ENCODE measurements at places on chromosomes 7 and 10. TPM values are rescaled to one million over a fixed set of nuclear protein-coding genes. Genes with fewer than 3 reads are reported as not detected.

Gene TSPAN12
- total RNA-seq: 1.5 TPM

Gene CFAP70
- 1.3 TPM for total RNA-seq

Gene CYP3A7
- 37.8 TPM for total RNA-seq

Gene CD36
- total RNA-seq: 41.0 TPM

Gene CCL24
- total RNA-seq: not detected

- DNase-seq: peak; percentile 58
These were observed 104.4 kb downstream of the CH25H start for GRCh38 chr10:89102735-89103134.

DNA sequence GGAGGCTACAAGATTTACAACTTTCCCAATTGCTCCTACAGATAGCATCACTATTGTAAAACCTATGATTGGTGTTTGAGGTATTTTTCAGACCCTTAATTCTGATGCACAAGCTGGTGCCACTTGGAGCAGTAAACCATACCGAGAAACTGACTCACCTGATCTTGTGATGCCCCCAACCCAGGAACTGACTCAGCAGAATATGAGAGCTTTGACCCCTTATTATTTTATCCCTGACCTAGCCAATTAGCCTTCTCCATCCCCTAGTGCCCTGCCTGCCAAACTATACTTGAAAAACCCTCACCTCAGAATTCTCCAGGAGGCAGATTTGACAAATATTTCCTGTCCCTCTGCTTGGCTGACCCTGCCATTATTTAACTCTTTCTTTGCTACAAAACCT is 585.9 kb upstream of the GHITM start:
- no peak for DNase-seq

DNA sequence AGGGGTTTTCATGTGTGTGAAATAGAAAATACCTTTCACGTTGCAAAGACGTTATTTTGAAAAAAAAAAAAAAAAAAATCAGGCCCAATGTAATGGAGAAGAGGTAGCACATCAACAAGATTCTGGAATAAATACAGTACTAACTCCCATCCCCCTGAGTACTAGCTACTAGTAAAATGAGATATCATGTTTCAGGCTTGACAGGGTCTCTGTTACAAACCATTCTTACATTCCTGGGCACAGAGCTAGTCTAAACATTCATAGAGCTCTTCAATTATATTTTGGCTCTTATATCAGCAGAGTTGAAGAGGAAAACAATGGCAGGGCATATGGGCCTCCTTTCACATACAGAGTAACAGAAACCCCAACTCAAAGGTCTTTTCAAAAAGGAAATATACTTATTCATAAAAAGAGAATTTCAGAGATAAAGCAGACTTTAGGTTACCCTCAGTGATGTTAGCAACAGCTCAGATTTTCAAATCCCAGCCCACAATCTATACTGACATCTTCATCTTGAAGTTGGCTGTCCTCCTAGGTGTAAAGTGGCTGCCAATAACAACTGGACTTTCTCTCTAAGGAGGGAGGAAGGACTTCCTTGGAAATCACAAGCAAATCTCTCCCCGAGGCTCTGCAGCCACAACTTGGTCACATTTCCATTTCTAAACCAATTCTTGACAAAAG is 18.6 kb downstream of the C7orf33 start:
- DNase-seq: peak; percentile 64

GRCh38 chr10:7507887-7508726 is 97.3 kb upstream of the SFMBT2 start:
- DNase-seq: no peak

DNA sequence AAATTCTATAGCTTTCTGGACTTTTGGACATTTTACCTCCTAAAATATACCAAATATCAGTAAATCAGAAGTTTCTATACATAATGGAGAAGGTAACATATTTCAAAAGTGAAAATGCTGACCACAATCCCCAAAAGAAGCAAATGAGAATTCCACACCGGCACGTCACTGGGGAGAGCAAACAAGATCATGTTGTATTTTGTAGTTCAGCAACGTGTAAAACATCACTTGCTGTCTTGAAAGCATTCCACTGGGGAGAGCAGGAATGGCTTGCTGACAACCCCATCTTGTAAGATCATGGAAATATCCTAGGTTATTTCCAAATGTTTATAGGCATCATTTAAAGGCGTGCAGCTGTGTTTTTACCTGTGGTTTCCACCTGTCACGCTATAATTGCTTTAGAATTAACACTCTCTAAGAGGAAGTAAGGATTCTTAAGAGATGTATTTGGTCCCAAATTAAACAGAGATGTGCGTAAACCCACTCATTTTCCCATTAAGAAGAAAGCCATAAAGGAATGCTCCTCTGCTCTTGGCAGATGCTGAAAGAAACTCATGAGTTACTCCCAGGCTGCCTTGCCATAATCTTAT is 397.1 kb upstream of the POT1 start:
- peak; percentile 5 for DNase-seq

DNA sequence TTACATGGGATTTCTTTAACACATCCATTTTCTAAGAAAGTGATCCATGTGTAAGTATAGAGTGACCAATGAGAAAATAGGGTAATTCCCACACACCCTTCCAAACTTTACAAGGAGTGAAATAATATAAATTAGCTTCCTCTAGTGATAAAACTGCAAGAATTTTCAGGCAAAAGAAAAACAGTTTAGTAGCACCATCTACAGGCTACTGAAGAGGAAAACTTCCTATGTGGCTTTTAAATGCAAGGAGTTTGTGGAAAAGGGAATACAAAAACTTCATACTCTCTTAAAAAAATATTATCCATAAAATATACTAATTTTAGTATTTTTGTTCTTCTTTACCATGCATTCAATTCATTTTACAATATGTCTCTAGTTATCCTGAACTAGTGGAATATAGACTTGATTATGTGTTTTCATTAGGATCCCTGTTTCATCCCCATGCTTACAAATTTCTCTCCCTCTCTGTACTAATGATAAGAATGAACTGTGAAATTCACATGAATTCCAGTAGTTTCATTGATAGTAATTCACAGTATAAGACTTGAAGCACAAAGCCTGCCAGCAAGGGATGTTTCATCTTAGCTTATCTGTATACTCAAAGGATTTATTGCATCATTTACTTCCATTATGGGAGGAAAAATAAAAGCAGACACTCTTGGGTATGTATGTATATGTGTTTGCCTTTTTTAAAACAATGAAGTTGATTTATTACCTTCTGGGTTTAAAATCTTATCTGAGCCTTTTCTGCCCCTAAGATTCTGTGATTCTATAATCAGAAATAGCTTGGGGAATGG is 442.9 kb downstream of the AUTS2 start:
- peak; percentile 59 for DNase-seq

DNA sequence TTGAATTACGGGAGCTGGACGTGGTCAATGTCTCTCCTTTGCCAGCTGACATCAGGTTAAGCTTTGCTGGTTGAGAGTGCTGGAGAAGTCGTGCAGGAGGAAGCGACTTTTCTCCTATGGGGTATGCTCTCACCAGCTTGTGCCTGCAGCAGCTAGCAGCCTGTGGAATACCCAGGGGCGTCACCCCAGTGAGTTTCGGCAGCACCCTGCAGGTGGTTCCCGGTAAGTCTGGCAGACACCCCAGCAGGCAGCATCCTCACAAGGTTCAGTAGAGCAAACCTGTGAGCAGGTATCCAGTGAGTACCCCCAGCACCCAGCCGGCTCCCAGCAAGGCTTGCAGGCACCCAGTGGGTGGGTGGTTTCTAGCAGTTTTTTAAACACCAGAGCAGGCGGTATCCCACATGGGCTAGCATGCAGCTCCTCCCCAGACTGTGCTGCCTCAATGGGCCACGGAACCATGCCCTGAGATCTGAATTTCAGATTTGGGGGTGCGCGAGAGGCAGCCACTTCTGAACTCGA is 74.8 kb upstream of the SVIL start:
- DNase-seq: no peak

DNA sequence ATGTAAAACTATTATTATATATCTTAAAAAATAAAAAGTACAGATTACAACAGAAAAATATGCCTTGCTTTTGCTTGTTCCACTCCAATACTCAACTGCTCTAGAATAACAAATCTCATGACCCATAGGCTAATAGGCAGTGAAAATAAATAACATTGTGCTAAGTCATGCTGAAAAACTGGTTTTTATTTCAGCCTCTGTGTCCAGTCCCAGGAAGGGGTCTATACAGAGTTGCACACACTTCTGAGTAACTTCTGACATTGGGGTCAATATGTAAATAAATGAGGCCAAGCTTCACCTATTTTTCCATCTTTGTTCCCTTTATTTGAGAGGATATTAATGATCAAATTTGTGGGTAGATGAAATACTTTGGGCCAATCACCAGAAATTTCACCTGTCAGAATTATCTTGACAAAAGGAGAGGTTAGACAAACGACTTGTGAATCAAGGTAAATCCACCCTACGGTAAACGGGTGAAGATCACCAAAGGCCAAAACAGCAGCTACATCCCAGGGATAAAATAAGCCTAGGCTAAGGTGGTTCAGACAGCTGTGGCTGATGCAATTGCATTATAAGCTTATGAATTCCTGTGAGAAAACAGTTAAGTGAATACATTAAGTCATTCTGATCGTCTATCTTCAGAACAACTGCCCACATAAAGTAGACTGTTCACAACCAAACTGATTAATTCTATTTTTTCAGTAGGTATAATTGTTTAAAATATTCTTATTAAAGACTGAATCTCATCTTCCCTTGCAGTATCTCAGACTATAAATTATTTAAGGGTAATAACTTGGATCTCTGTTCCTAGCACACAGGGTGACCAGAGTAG is 87.5 kb downstream of the UBE2H start:
- DNase-seq: peak; percentile 45

DNA sequence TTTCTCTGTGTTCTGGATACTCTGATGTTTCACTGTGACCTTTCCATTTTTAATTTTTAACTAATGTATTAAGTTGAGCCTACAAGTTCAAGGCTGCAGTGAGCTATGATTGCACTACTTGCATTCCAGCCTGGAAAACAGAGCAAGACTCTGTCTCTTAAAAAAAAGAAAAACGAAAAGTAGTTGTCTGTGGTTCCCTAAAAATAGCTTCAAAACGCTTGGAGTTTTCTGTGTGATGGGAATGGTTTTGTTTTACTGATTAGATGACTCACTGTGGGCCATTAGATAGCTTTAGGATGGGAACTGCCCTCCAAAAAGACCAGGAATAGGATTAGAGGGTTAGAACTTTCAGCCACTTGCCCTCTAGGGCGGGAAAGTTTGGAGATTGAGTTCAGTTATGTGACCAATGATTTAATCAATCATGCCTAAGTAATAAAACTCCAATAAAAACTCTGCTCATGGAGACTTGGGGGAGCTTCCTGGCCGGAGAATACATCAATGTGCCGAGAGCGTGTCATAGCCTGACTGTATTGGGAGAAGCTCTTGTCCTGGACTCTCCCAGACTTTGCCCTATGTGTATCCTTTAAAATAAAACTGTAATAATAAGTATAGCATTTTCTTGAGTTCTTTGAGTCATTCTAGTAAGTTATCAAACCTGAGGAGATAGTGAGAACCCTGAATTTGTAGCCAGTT is 147.1 kb downstream of the LYZL1 start:
- peak; percentile 75 for DNase-seq

DNA sequence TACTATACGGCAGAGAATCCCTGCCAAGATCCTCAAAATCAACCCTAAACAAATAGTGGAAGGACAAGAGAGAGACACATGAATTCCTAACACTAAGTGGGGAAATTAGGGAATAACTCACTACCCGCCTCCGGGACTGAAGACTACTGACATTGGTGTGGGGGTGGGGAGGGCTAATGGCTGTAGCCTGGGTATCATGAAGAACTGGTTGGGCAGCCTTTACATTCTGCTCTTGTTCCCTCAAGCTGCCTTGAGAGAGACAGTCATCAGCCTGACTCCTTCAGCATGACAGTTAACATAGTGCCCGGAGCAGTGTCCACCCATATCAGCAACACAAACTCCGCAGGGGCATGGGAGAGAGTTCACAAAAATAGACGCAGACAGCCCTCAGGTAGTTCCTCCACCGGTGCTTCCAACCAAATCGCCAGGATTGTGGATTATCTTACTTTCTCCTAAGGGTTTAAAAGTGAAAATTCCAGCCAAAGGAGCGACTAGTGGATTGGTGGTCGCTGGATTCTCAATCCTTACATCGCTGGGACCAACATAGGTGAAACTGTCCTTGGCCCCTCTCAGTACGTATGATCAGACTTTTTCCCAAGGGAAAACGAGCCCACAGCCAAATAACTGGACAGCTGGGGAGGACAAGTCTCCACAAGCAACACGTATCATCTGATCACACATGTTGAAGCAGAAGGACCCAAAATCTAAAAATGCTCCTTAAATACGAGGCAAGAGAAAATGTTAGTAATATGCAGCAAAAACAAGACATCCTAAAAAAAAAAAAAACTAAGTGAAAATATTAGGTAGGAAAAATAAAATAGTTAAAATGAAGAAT is 22.6 kb downstream of the TMEM254 start:
- DNase-seq: no peak

DNA sequence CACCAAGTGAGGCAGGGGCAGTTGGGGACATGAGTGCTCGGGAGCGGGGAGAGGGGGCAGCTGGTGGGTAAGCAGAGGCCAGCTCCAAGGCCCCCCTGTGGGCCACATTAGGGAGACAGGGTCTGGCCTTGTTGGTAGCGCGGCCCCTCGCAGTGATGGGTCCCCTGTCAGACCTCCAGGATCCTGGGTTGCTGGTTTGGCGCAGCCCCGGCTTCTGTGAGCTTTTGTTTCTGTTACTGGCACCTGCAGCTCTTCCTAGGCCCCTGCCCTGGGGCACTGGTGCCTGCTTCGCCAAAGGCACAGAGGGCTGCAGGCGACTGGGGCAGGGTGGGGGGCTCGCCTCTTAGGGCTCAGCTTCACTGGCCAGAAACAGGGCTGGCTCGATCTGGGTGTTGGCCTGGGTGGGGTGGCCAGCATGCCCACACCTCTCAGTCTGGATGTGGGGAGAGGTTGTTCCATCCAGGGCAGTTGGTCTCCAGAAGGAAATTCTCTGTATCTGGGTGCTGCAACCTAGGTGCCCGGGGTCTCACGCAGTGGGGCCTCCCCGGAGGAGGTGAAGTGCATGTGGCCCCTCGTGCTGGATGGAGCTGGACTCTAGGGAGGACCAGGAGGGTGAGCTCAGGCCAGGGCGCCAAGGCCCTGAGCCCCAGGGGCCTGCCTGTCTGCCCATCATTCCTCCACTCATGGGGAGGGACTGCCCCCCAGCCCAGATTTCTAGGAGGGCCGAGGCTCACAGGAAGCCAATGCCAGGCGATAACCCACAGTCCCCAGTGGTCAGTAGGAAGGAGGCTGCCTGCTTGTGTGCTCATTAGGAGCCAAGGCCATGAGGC is 138.6 kb downstream of the LHPP start:
- DNase-seq: no peak

DNA sequence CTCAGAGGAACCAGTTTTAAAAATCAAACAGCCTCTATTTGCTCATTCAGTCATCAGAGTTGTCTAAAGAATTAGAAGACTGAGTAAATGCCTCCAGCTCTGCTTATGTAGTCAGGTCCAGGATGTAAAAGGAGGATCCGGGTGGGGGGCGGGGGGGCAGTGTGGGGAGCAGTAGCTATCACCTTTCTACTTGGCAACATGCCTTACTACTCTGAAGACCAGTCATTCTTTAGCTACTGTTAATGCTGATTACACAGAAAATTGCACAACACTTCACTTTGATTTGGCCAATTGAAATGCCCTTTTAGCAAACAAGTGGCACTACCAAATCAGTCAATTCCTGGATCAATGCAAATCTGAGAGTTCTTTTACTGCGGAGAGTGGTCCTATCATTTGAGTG is 164.2 kb downstream of the NXPH1 start:
- DNase-seq: no peak
